ENCODE measurements at places on chromosomes 5 and 9.

DNA sequence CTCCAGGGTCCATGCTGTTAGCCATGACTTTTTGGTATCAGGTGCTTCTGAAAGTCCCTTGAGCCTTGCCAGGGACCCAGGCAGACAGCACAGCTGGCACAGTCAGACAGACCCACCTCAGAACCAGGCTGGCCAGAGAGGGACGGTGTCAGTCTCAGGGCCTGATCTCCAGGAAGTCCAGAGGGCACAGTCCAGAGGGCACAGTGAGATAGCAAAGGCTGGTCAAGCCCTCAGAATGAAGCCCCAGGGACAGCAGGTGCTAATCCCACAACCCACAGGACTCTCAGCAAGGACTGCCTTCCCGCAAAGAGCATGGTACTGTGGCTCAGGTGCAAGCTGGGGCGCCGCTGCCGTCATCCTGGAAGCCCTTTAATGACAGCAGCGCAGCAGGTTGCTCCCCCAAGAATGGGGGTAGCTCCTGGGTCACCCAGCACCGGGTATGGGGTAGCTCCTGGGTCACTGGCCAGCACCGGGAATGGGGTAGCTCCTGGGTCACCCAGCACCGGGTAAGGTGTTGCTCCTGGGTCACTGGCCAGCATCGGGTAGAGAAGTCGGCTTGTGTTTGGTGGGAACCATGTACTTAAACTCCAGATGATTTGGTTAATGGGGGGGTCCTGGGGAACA is 105.6 kb upstream of the PHYKPL start:
- DNase-seq: no peak

DNA sequence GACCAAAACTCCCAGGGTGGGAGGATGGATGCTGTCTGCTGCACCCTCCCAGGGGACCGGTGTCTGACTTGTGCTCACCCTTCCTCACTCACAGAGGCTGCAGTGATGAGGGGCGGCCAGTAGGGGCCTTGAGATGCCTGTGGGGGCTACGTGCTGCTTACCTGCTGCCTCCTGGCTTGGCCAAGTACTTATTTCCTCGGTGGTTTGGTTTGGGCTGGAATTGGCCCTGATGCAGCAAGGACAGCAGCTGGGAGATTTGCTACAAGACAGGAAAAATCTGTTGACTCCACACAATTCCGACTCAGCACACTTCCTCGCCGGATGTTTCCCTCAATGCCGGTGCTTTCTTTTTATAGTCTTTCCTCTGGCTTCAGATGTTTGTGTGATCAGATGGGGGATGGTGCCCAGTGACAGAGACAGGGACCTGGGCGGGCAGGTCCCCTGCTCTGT is 6.6 kb downstream of the PCDH12 start:
- no peak for DNase-seq

DNA sequence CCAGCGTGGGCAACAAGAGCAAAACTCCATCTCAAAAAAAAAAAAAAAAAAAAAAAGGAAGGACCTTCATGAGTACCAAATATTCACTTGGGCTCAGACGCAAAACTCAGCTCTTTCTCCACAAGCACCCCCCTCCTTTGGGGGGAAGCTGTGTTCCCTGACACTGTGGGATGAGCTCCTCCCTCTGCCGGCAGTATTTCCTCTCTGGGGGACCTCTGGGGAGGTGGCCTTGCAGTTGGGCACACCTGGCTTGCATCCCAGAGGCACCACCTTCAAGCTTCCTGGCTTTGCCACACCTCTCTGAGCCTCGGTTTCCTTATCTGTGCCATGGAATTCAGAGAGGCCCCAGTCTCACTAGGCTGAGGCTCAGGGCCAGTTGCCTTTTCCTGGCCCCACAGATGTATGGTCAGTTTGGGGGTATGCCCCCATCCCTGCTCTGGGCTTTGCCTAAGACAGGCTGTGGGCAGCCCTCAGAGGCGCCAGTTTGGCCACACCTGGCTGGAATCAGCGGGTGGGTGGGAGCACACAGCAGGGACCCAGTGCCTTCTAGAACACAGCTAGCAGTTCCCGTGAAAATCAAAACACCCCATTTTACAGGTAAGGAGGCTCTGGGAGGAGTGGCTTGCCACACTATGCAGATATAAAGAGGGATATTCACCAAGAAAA is 157.5 kb upstream of the IER5L start:
- no peak for DNase-seq

DNA sequence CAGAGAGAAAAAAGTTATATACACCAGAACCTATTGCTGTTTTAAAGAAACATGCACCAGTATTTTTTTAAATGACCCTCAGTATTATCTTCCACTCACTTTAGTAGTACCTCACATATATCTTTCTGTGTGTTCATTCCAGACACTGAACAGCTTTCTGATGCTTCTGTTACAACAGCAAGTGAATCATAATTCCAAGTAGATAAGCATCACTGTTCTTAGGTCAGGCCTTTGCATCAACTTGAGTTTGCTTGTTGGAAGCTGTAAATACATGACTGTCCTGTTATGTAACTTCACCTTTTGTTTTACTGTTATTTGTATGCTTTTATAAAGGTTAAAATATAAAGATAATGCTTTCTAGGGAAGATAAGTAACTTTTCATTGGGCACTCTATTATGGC is 184.4 kb downstream of the ISL1 start:
- no peak for DNase-seq

GRCh38 chr9:99873531-99873930 is 32.9 kb upstream of the STX17 start:
- DNase-seq: no peak

DNA sequence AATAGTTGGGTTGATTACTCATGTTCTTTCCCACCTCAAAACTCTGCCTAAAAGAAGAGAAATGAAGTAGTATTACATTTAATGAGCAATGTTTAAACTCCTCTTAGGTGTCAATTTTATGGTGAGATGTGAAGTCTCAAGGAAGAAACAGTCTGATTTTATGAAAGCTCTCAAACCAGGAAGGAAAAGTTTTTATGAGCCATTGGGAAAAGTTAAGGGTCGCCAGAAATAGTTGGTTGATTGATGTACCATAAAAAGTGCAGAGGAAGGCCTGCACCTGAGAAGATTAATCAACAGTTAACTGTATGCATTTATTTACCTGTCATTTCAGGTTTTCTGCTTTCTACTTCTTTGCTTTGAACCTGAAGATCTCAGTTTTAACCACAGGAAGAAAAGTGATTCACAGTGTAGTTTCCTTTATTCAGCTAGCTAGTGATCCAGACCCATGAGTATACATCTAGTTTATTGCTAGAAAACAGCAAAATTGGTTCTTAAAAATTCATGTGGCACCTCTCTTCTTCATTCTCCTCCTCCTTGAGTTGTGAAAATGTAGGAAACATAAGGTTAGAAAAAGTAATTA is 133.1 kb downstream of the CSNK1G3 start:
- no peak for DNase-seq

DNA sequence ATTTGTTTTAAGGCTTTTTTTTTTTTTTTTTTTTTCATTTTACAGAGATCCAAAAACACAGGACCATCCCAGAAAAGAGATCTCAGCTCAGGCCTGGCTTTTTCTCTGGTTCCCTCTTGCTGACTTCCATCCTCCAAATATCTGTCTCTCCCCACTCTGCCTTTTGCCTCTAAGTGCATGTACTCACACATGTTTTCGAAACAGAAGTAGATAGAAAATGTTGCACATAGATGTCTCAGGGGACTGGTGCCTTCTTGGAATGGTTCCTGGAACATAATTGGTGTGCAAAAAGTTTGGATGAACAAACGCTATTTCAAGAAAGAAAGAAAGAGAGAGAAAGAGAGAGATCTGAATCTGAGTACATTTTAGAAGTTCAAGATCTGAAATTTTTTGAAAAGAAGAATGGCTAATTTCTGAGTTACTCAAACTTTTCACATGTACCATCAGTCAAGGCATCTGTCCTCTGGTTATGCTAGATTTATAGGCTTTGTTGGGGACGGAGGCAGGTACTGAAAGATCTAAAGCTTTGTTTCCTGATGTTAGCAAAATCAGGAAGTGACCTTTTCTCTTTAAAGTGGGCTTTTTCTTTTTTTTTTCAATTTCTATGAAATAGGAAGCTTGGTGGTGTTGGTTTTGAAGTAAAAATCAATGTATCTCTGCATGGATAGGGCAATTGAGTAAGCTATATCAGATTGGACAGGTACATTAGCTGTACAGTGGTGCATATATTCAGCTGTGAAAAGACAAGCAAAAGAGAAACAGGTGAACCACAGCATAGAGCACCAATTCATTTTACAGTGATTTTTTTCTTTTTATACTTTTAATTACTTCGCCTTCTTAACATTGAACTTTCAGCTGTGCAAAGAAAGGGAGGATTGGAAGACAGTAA is 8.5 kb upstream of the TNFSF8 start:
- DNase-seq: no peak

DNA sequence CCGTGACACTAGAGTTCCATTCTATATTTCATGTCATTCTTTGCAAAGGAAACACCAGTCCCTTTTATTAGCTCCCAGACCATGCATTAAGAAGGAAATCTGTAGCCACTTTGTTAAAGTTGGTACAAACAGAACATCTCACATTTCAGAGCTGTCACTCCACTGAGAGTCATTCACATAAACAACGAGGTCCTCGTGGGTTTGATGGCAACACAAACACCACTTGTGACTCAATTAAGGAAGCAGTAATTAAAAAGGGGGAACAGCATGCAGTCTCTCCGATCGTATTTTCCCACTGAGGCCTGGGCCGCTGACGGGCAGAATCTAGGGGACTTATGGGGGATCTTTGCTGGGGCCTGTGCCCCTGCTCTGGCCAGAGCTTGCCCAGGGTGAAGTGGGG is 94.2 kb upstream of the ZNF618 start:
- no peak for DNase-seq

DNA sequence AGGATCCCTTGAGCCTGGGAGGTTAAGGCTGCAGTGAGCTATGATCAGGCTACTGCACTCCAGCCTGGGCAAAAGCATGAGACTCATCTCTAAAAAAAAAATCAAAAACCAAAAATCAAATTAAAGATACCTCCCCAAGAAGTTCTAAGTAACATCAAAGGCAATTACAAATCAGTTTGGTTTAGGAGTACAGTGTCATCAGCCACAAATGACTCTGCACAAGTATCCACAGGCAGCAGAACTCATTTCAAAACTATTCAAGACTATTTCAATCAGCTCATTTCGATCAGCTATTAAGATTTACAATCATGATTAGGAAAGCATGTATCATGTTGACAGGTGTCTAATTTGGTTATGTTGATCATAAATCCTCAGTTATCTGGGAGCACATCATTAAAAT is 19.1 kb downstream of the TRMO start:
- no peak for DNase-seq

DNA sequence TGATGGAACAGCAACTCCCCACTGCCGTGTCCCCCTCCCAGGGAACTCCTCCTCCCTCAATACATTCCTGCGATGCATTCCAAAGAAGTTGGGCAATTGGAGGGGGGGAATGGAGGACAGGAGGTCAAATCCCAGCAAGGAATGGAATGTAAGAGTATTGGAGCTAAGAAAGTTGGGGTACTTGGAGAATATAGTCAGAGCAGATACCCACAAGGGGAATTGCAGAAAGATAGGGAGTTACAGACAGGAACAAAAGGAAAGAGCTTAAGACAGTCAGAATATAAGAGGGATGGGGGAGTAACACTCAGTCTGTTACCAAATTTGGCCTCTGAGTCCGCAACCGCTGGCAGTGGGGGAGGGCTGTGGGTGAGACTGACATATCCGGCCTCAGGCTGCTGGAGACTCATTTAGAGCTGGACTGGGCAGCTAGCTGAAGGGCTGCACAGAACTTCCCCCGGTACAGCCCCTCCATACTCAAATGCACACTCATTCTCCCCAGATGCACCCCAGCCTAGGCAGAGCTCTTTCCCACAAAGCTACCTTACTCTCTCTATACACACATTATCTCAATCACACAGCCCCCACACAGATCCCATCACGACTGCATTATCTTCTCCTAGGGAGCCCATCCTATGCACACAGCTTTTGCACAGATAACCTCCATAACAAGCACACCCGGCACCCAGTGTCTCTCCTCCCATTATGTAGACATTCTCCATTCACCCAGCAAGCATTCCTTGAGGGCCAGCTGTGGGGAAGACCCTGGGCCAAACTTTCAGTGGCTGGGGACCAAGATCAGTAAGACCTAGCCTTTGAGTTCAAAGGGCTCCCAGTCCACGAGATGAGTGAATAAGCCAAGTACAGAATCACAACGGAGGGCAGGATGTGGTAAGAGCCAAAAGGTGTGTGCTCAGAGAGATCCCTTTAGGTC is 3.7 kb downstream of the TLN1 start:
- no peak for DNase-seq

DNA sequence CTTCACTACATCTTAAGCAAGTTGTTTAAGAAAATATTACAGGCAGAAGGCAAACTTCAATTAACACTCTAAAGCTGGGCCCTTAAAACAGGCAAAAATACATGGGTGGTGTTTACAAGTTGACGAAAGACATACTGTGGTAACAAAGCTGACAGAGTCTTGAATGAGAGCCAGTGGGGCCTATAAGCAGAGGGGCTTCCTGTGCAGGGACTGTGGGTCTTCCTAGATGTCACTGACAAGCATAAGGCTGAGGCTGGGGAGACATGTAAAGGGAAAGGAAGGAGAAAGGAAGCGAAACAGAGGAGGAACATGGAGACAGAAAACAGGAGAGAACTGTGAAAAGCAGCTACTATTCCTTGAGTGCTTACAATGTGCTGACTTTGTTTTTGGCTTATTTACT is 308.0 kb upstream of the RPS23 start:
- DNase-seq: no peak

DNA sequence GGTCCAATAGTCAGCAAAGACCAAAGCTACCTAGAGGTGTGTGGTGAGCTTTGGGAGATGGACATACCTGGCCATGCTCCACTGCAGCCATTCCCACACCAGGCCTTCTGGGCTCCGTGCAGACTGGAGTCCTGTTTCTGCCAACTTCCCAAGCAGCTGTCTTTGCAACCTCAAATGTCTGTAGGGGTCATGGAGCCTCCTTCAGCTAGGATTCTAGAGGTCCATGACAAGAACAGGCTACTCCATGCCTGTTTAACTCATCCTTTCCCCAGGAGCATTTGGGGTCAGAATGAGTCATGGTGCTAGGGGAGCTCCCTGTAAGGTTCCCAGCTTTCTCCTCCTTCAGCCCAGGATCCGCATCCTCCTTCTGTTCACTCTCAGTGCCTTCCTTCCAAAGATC is 17.1 kb downstream of the VPS13A start:
- DNase-seq: no peak

- no peak for DNase-seq
Measured at GRCh38 chr5:41797662-41798061, 72.6 kb downstream of the OXCT1 start.

- DNase-seq: no peak
Measured at GRCh38 chr9:133633681-133634080, 2.5 kb upstream of the DBH start.

DNA sequence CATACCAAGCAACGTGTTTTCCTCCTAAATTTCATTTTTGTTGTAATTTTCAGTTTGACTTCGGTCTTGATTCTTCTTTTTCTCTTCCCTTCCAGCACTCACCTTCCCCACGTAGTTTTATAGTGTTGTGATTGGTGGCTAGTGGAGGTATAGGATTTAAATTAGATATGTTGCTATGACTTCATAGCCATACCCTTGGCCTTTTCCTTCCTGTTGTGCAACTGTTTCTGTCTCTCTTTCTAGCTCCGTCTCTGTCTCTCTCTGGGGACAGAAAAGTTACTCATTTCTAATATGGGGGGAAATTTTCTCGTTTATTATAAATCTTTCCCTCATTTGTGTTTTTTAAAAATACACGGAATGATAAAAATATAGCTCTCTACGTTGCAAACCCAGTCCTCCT is 20.6 kb upstream of the C5orf24 start:
- no peak for DNase-seq
